ENCODE measurements at places on chromosomes 7 and 10.

GRCh38 chr10:16570731-16571130 lies 49.1 kb upstream of the C1QL3 start:
- no peak for DNase-seq

DNA sequence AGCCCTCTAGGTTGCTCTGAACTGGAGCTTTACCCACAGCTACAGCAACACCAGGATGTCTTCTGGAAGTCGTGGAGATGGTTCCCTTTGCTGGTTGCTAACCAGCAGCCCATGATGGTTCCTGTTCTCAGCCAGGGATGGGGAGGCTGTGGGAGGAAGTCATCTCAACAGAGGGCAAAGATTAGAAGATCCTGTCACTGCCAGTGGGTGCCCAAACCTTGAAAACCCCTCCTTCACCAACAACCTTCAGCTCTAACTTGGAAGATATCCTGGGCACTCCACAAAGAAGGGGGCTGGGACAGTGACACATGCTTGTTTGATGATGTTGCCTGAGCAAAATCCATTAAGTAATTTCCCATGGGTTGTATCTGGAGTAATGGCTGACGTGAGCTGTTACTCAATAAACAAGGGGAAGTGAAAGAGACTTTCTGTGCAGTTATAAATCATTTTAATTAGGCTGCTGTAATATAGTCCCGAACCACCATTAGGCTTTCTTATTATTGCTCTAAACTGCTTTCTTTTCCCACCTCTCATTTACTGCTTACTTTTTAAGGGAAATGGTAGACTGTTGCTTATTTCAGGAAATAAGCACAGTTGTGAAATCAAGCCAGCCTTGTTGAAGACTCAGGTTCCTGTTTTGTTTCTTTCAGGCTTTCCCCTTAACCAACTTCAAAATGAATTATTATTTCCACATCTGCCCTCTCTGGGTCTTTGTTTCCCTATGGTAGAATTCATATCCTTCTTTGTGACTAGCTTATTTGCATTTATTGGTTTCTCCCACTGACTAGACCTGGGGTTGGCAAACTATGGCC lies 124.8 kb downstream of the PPP1R17 start:
- DNase-seq = no peak

- DNase-seq = no peak
These were observed 12.6 kb upstream of the CPVL start for GRCh38 chr7:29158795-29159423.

DNA sequence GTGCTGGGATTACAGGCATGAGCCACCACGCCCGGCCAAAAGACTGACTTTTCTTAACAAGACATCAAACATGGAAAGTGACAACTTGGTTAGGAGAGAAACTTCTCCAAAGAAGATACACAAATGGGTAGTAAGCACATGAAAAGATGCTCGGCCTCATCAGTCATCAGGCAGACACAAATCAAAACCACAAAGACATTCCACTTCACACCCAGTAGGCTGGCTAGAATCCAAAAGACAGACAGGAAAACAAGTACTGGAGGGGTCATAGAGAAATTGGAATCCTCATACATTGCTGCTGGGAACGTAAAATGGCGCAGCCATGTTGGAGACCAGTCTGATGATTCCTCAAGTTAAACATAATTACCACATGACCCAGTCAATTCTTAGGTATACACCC lies 16.4 kb downstream of the SEPHS1 start:
- DNase-seq = no peak

DNA sequence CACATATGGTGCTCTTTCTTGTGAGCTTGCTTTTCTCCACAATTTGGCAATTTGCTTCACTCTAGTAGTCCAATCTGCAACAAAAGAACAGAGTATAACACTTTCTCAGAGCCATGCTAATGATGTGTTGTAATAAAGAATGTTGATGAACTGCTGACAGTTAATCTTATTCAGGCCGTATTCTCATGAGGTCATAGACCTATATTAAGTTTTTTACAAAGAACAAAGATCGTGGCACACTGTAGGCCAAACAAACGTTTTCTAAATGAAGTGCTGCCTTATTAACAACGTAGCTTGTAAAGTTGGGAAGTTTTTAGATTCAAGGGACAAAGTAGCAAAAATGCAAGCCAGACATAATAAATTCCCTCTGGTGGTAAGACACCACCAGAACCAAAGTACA lies 160.1 kb downstream of the GALNT11 start:
- DNase-seq = no peak

DNA sequence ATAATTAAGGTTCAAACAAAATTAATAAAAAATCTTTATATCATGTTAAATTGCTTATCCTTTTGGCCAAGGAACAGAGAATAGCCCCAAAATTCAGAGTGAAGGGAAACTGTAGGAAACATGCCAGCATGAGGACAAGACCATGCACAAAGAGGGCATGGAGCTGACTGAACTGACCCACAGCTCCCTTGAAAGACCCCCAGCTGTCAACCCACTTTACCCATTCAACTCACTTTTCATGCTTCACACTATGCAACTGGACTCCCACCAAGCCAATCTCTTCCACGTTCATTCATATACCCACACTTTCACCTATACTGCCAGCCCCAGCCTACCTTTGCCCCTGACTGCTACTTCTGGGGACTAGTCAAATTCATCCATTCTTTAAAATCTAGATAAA lies 10.2 kb downstream of the FBXW4 start:
- DNase-seq = no peak

DNA sequence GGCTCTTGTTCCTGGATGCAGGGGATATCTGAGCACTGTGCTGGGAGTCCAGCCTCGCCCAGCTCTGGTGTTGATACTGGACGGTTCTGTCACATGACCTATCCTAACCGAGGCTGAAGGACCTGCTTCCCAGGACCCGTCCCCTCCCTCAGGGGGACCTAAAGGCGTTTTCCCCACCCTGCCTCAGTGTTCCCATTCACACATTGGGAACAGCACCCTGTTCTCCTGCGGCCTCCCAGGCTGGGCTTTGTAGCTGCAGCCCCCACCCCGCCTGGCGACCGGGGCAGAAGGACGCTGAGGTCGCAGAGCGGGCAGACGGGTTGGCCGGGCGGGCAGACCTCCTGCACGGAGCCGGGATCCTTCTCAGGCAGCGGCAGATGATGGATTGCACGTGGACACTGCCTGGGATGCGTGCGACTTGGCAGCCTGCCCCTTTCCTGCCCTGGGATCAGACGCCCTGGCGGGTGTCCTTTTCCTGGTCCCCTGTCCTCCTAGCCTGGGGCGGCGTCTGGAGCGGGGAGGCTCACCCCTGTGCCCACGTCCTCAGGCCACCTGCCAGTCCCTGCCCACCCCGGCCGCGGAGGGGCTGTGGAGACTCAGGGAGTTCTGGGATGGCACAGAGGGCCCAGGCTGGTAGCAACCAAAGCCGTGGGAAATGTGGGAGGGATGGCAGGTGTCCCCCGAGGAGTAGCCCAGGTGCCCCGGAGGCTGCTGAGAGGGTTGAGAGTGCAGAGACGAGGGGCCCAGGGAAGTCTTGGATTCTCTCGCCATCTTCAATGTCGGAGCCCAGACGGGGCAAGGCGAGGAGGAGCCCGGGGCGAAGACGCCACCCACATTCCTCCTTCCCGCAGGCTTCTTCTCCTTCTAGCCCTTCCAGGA lies 17.2 kb upstream of the PSMG3 start:
- DNase-seq = no peak

- no peak for DNase-seq
These were observed 31.3 kb downstream of the CH25H start for GRCh38 chr10:89175816-89176215.
